Right renal pelvis (tissue), 4 donors: ENCODE measurements at places on chromosomes 2 and 18.

DNA sequence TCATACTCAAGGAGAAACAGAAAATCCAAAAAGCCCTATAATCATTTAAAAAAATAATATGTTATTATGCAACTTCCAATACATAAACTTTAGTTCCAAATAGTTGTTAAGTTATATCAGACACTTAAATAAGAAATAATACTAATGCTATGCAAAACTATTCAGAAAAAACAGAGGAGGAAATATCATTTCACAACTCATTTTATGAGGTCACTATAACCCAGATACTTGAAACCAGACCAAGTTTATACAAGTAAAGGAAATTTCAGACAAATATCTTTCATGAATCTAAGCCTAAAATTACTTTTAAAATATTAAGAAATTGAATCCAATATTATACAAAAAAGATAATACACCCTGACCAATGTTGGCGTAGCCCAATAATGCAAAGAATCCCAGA lies 260.8 kb downstream of the CD226 start:
- no peak for DNase-seq

- no peak for DNase-seq
Observed at GRCh38 chr2:50181212-50181611, 850.7 kb downstream of the NRXN1 start.

DNA sequence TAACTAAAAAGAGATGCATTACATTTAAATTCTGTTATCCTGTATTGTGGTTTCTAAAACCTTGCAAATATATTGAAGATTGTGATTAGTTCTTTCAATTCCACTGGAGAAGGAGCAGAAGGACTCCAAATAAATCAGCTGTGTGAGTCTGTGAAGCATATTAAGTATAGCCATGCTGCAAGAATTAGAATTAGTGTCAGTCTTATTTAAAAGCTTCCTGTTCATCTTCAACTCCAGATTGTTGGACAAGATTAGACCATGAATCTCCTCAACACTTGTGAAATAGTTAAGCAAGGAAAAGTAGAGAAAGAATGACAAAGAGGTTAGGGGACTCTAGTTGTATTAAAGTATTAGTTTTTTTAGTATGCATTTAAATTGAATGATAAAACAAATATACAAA lies 92.5 kb upstream of the LRP1B start:
- DNase-seq = no peak

DNA sequence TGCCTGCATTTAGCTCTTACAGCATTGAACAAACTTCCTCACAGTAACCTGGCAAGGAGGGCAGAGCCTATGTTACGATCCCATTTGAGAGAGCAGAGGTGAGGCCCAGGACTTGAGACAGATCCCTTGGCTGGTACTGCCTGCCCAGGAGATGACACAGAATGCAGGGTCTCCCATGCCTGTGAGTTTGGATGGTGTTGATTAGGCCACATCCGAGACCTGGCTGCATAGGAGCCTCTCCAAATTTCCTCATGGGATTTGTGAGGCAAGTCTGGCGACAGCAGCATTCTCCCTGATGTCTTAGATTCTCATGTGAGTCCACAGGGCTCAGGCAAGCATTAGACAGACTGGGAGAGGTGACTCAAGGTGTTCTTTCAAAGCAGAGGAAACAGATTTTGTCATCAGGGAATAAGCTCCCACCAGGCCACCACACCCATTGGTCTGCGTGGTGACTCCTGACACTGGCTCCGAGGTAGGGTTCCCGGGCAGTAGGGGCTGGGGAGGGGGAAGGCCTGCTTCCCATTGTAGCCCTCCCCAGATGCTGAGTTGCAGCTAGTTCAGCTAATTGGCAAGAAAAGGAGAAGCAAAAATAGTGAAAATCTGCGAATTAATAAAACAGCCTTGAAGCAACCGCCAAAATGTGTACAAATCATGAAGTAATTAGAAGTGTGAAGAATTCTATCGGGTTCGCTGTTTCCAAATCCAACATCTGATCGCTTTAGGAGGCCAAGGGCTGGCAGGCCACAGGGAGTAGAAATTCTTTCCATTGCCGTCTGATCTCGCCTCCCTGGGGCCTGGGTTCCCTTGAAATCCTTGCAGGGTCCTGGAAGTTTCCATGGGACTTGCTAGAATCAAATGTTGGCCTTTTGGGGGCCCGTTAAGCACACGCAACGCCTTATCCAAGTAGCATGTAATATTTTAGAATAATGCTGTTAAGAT lies 68.0 kb downstream of the MAPK4 start:
- DNase-seq = no peak

DNA sequence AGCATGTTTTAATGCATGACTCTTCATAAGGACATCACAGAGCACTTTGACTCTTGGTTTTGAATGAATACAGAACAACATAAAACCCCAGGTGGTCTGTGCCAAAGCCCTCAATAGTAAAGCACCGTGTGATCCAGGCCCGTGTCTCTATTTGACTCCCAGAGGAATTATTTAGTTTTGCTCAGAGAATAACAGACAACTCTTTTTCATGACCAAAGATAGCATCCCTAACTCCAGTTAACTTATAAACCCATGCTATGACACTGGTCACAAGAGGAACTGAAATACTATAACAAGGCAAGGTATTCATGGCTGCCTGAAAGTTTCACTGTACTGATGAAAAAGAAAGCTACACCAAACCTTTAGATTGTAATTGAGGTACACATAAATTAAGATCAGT lies 128.4 kb downstream of the IKZF2 start:
- no peak for DNase-seq
